ENCODE measurements at places on chromosomes 3 and 15.

DNA sequence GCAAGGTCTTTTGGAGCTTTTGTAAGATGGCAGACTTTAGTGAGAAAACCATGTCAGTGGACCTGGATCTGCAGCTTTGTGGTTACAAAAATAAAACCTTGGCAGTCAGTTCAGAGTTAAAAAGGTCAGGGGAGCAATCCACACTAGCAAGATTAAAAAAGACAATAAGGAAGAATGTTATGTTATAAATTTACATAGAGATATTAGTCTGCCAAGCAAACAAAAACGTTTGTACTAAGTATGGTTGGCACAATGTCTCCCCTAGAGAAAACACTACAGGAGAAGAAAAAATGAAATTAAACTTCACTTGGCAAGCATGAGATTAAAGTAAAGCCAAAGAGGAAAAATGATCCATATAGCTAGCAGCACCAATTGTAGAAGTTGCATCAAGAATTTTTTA, 205.0 kb downstream of the LSAMP start:
- no peaks in the 10 kb centered on the region for H3K27me3 ChIP-seq
- H3K27ac ChIP-seq: no peak overlapping the region
- DNase-seq: no peak

DNA sequence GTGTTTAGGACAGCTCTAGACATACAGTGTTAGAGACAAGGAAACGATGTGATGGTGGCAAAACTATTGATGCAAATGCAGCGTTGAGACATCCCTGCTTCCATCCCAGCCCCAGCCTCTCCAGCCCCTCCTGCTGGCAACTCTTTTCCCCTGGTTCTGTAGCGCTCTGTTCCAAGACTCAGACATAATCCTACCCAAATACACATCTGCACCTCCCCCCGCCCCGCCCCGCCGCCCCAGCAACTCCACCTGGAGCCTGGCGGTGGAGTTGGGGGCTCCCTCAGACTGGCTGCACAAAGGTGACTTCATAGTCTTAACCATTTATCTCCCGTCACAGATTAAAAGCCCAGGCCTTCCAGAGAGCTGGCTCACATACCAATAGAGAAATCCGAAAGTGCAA, 7.2 kb upstream of the SEC22A start:
- no peaks in the 10 kb centered on the region for H3K27me3 ChIP-seq
- DNase-seq: no peak
- H3K27ac ChIP-seq: no peak overlapping the region
- H3K4me3 ChIP-seq: no peak overlapping the region

GRCh38 chr3:102339671-102340070, 95.1 kb upstream of the ZPLD1 start:
- no peaks in the 10 kb centered on the region for H3K27me3 ChIP-seq
- H3K36me3 ChIP-seq: no peaks in the 10 kb centered on the region
- H3K4me3 ChIP-seq: no peak overlapping the region
- no peaks in the 10 kb centered on the region for H3K4me1 ChIP-seq

GRCh38 chr3:159804726-159805410, 183.8 kb upstream of the IL12A start:
- no peaks in the 10 kb centered on the region for H3K4me1 ChIP-seq
- H3K36me3 ChIP-seq: no peaks in the 10 kb centered on the region
- peak; percentile 36 for DNase-seq
- no peak overlapping the region for H3K4me3 ChIP-seq
- no peak overlapping the region for H3K27ac ChIP-seq

DNA sequence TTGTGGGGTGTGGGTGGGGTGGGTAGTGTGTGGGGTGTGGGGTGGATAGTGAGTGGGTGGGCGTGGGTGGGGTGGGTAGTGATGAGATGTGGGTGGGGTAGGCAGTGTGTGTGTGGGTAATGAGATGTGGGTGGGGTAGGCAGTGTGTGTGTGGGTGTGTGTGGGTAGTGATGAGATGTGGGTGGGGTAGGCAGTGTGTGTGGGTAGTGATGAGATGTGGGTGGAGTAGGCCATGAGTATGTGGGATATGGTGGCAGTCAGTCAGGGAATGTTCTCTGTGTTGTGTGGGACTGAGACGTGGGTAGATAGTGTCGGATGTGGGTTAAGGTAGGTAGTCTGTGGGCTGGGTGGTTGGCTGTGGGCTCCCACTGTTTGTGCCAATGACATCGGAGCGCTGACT, 7.1 kb downstream of the MINAR1 start:
- no peak for DNase-seq
- H3K4me3 ChIP-seq: no peak overlapping the region
- H3K27ac ChIP-seq: no peak overlapping the region
- no peaks in the 10 kb centered on the region for H3K4me1 ChIP-seq

- no peaks in the 10 kb centered on the region for H3K27me3 ChIP-seq
- H3K4me3 ChIP-seq: no peak overlapping the region
- DNase-seq: no peak
- peaks cover 2% of the 10 kb centered on the region for H3K4me1 ChIP-seq
- H3K36me3 ChIP-seq: peaks cover 11% of the 10 kb centered on the region
These were observed 72.9 kb downstream of the ATP8B4 start for GRCh38 chr15:50046159-50046558.

- peak overlapping the region; percentile 76 for H3K27ac ChIP-seq
- DNase-seq: peak; percentile 34
- H3K36me3 ChIP-seq: no peaks in the 10 kb centered on the region
- no peaks in the 10 kb centered on the region for H3K27me3 ChIP-seq
- H3K4me1 ChIP-seq: peaks cover 26% of the 10 kb centered on the region
- peak overlapping the region; percentile 81 for H3K4me3 ChIP-seq
These were observed 727 bp downstream of the NSMCE3 start for GRCh38 chr15:29268706-29269484.

DNA sequence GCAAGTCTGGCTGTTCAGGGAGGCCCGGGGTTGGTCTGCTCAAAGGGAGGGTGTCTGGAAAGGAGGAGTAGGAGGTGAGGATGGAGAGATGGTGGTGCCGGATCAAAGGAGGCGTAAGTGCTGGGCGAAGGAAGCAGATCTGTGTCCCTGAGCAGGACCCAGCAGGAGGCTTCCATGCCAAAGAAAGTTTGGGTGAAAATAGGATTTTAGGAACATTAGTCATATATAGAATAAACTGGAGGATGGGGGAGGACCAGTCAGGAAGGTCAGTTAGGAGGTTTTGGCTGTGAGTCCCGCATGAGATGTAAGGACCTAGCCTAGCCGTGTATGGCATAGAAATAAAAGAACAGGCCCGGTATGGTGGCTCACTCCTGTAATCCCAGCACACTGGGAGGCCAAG, 28.6 kb upstream of the VPS8 start:
- peaks cover 41% of the 10 kb centered on the region for H3K4me1 ChIP-seq
- no peaks in the 10 kb centered on the region for H3K27me3 ChIP-seq
- no peak overlapping the region for H3K27ac ChIP-seq
- H3K36me3 ChIP-seq: no peaks in the 10 kb centered on the region
- H3K4me3 ChIP-seq: no peak overlapping the region

DNA sequence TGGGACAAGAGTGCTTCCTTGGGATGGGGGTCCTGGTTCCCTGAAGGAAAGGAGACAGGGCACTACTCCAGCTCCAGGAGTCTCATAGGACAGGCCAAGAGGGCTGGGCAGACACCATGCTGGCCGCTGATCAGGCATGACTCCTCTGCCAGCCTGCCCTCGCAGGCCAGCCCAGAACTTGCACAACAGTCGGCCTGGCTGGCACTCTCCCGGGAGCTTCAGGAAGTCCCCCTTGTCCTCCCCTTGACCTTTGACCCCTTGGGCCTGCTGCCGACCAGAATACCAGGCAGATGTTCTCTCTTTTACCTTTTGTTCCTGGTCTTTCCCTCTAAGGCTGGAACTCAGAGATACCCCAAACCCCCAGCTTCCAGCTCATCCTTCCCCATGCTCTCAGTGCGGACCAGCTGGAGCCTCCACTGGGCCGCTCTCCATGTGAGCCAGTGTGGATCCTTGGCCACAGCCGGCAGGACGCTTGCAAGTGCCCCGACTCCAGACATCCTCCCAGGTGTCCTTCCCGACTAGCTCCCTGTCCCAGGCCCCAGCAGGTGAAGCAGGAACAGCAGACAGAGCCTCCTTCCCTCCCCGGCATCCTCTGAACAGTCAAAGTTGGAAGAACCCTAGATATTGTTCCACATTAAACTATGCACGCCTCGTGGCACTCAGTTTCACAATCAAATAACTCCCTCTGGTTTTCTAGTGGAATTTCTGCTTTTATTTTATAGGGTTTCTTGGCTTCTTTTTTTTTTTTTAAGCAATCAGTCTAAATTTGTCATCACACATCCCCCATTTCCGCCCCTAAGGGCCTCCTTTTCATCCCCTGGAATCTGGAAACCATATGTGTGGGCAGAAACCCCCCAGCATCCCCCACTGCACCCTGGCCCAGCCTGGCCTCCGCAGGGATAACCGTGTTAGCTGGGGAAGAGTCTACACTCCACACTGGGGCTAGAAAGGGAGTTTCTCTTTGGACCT, 15.7 kb downstream of the VPS18 start:
- peak; percentile 85 for DNase-seq
- H3K27ac ChIP-seq: peak overlapping the region; percentile 31
- H3K36me3 ChIP-seq: no peaks in the 10 kb centered on the region
- no peak overlapping the region for H3K4me3 ChIP-seq
- no peaks in the 10 kb centered on the region for H3K27me3 ChIP-seq

- no peaks in the 10 kb centered on the region for H3K36me3 ChIP-seq
- DNase-seq: no peak
- no peak overlapping the region for H3K27ac ChIP-seq
These were observed 182.6 kb upstream of the CD96 start for GRCh38 chr3:111359261-111360030.

GRCh38 chr3:135456108-135456790, 509.3 kb upstream of the PPP2R3A start:
- no peaks in the 10 kb centered on the region for H3K36me3 ChIP-seq
- no peak for DNase-seq
- no peak overlapping the region for H3K4me3 ChIP-seq

- no peak overlapping the region for H3K27ac ChIP-seq
- DNase-seq: no peak
- peaks cover 6% of the 10 kb centered on the region for H3K4me1 ChIP-seq
- no peak overlapping the region for H3K4me3 ChIP-seq
These were observed 8.0 kb downstream of the CALML4 start for GRCh38 chr15:68197170-68197492.

DNA sequence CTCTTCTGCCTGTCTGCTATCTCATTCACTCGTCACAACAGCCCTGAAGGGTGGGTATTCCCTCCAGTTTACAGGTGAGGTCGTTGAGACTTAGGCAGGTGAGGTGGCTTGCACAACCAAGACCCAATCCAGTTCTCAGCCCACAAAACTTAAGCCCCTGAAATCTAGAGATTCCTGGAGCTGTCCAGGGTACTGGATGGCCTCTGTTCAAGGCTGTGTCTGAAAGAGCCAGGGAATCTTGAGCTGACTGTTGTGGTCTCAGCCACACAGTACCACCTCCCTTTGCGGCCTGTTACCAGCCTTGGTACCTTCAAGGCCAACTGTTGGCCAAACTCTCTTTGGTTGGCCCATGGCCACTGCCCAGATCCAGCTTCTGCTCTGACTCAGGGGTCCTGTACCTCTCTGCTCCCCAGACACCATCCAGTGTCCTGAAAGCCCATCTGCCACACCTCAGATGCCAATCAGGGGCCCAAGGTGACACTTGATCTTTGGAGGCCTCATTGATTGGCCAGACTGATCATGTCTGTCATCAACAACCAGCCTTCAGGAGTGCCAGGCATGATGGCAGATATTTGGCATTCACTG, 10.9 kb upstream of the FAM107A start:
- no peak overlapping the region for H3K4me3 ChIP-seq
- no peaks in the 10 kb centered on the region for H3K36me3 ChIP-seq
- no peak overlapping the region for H3K27ac ChIP-seq
- H3K4me1 ChIP-seq: peaks cover 7% of the 10 kb centered on the region

DNA sequence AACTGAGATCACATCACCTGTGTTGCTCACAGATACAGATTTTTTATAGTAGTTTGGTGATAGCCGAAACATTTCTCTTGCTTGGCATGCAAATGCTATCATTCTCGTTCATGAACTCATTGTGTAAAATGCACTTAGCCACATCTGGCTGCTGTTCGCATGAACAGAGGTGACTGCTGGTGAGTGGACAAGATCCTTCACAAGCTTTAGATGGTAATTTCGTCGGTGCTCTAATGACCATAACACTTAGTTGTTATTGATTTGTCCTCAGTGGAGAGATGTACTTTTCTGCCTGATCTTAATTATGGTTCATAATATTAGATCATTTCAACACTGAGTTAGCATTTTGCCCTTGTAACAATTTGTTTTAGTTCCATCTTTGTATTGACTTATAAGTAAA, 13.8 kb downstream of the LRRN1 start:
- no peak overlapping the region for H3K4me3 ChIP-seq
- H3K27me3 ChIP-seq: no peaks in the 10 kb centered on the region
- DNase-seq: no peak

GRCh38 chr3:97742036-97742435, 22.5 kb upstream of the ARL6 start:
- H3K4me3 ChIP-seq: no peak overlapping the region
- H3K27ac ChIP-seq: no peak overlapping the region
- no peak for DNase-seq
- no peaks in the 10 kb centered on the region for H3K36me3 ChIP-seq

DNA sequence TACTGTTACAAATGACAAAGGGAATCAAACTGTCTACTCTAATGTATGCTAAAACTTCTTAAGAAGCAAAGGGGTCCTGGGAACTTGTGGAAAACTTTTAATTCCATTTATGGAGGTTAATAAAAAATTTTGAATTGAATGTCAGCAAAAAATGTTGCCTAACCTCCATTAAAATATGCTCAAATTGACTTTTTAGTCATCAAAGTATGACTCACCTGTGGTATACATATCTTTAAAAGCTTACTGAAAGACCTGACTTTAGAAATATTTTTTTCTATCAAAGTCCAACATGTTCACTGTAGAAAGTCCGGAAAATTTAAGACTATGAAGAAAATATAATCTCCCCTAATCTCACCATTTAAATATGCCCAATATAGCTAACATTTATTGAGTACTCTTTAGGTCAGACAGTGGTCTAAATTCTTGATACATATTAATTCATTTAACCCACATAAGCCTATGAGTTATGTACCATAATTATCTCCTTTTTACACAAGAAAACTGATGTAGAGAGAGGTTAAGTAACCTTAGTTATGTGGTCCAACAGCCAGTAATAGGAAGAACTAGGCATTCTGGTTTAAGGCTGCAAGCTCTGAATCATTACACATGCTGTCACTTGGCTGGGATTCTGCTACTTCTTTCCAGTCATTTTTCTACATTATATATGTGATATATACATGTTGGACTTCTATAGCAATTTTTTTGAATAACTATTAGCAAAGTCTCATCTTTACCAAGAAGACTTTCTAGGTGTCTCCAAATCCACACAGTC, 83.6 kb downstream of the PDZRN3 start:
- H3K36me3 ChIP-seq: no peaks in the 10 kb centered on the region
- no peak overlapping the region for H3K4me3 ChIP-seq
- no peaks in the 10 kb centered on the region for H3K4me1 ChIP-seq
- no peak overlapping the region for H3K27ac ChIP-seq
- DNase-seq: no peak

Data from CD14-positive monocyte (primary cell).